Fibroblast of skin of left quadriceps (primary cell): ENCODE measurements at places on chromosomes 3 and 15.

DNA sequence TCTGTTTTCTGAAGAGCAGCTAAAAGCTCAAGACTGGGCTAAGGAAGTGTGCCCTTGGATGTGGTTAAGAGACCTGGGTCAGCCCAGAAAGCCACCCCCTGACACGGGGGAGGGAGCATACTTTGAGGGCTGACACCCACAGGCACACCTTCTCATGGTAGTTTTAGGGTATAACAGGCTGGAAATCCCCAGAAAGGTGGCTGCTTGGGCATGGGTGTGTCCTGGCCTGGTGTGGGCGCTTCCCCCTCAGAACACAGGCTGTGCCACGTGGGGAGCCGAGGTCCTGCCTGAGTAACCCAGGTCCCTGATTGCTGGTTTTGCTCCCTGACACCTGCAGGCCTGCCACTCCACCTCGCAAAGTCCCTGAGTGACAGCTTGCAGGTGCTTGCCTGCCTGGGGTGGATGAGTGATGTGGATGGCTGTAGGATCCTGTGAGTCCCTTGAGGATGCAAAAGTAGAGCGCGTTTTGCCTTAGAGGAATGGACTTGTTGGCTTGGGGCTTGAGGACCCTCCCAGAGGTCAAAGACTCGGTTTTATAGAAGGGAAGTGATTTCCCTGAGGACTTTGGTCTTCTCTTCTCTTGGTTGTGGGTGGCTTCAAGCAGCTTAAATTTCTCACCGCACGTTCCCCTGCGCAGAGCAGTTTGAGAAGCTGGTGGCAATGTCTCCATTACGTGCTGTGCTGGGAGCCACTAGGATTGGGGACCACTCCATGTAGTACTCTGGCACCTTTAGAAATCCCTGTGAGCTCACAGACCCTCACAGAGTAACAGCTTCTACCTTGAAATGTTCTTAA lies 94.4 kb downstream of the DNASE1L3 start:
- DNase-seq: no peak

DNA sequence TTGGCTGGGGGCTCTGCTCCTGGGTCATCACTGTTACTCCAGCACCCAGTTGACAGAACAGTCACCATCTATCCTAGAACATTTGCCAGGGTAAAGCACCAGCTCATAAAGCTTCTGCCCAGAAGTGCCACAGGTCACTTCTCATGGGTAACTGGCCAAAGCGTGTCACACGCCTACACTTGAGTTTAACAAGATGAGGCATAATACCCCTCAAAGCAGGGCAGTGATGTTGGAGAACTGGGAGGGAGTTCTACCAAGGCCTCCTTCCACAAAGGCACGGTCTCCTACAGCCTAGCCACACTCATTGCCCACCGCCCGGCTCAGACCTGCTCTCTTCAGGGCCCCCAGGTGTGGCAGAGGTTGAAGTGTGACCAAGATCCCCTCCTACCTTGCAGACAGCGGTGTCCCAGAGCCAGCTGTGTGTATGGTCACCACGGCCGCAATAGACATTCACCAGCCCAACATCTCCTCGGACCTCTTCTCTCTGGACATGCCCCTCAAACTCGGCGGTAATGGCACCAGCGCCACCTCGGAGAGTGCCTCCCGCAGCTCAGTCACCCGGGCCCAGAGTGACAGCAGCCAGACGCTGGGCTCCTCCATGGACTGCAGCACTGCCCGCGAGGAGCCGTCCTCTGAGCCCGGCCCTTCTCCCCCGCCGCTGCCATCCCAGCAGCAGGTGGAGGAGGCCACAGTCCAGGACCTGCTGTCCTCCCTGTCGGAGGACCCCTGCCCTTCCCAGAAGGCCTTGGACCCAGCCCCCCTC lies 107.7 kb downstream of the ETFA start:
- DNase-seq: no peak

- DNase-seq: no peak
Observed at GRCh38 chr3:14929310-14930074, 17.9 kb upstream of the NR2C2 start.

GRCh38 chr3:43606284-43606683 lies 15.5 kb downstream of the ANO10 start:
- no peak for DNase-seq

DNA sequence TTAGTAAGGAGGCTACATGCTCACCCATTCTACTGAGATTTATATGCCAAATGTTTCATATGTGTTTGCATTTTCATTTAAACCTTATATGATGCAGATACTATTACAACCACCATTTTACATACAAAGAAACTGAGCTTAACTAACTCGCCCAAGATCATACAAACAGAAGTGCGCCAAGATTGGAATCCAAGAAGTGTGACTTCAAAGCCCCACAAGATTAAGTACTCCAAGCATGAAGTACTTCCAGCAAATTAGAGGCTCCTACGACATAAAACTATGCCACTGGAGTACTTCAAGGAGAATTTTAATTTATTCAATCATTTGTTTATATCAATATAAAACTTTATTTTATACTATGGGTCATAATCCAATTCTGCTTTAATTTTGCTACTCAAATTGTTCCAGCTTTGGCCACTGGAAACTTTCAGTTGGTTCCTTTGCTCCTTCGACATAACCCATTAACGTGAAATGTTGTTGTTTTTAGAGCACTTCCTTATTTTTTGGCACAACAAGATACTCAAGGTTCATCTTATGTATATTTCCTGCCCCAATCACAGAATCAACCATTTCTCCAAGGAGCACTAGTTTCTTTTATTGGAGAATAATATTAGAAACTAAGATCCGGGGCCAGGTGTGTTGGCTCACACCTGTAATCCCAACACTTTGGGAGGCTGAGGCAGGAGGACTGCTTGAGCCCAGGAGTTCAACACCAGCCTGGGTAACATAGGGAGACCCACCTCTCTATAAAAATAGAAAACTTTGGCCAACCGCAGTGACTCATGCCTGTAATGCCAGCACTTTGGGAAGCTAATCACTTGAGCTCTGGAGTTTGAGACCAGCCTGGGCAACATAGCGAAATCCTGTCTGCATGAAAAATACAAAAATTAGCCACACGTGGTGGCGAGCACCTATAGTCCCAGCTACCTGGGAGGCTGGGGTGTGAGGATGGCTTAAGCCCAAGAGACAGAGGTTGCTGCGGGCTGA lies 10.4 kb downstream of the INO80 start:
- no peak for DNase-seq

- no peak for DNase-seq
Observed at GRCh38 chr3:119652306-119653033, 7.9 kb downstream of the POPDC2 start.

DNA sequence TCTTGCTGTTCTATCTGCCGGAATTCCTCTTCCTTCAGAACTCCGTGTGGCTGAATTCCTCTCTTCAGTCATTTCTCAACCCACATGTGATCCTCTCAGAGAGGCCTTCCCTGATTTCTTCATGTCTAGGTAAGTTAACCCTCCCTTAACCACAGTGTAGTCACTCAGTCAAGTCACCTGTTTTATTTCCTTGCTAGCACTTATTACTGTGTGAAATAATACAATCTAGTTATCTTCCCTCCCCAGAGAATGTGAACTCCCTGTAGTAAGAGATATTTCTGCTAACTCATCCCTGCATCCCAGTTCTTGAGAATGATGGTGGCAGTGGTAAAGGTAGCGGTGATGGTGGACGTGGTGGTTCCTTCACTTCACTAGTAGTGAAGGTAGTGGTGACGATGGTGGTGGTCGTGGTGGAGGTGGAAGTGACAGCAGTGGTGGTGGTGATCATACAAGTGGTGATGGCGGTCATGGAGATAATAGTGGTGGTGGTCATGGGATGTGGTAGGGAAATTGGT lies 33.3 kb downstream of the COL6A5 start:
- no peak for DNase-seq
